ENCODE measurements at places on chromosomes 7 and 10.

DNA sequence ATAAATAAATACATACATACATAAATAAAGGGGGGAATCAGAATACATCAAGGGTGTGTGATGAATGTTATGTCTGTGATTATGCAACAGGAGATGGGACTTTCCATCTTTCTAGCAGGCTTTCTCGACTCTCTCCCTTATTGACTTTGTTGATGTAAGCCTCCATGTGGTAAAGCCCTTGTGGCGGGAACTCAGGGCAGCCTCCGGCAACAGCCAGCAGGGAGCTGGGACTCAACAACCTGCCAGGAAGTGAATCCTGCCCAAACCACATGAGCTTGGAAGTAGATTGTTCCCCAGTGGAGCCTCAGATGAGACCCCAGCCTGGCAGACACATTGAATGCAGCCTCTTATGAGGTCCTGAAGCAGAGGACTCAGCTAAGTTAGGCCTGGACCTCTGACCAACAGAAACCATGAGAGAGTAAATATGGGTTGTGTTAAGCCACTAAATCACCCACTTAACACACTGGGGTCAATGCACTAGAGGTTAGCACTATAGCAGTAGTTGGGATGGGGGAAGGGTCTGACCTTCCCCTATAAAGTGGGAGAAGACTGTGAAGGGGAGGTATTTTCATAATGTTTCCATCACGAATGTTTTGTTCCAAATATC lies 104.0 kb downstream of the JCAD start:
- peak; percentile 40 for DNase-seq

DNA sequence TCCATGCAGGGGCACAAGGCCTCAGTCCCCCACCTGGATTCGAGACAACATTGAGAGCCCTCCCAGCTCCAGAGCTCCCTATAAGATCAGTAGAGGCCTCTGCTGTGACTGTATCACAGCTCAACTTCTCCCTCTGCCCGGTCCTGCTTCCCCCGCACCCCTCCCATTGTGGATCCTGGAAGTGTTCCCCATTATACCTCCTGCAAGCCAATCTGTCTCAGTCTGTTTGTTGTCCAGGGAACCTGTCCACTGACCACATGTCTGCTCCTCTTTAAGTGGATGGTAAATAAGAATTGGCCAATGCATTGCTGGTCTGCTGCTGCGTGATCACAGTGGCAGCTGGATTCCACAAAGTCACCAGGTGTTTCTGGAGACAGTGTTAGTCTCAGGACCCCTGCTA lies 259.7 kb upstream of the HABP2 start:
- no peak for DNase-seq

- peak; percentile 23 for DNase-seq
These were observed 71.2 kb downstream of the MINPP1 start for GRCh38 chr10:87575851-87576250.

GRCh38 chr10:21521751-21522533 lies 3.5 kb downstream of the SKIDA1 start:
- DNase-seq = no peak

DNA sequence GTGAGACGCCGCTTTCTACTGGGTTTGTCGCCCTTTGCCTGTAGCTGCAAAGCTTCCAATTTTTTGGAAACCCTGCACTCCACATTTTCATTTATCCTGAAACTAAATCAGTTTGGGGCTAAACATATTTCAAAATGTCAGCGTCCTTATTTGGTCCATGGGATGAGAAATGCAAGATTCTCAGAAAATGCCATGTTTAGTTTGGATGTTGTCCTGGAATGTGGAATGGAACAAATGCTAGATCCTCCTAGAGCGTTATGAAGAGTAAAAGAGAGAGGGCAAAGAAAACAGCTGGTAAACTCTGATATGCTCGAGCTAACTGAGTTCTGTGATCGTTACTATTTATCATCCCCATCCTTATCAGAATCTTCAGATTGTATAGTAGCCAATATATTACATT lies 236.9 kb downstream of the KLF6 start:
- no peak for DNase-seq

DNA sequence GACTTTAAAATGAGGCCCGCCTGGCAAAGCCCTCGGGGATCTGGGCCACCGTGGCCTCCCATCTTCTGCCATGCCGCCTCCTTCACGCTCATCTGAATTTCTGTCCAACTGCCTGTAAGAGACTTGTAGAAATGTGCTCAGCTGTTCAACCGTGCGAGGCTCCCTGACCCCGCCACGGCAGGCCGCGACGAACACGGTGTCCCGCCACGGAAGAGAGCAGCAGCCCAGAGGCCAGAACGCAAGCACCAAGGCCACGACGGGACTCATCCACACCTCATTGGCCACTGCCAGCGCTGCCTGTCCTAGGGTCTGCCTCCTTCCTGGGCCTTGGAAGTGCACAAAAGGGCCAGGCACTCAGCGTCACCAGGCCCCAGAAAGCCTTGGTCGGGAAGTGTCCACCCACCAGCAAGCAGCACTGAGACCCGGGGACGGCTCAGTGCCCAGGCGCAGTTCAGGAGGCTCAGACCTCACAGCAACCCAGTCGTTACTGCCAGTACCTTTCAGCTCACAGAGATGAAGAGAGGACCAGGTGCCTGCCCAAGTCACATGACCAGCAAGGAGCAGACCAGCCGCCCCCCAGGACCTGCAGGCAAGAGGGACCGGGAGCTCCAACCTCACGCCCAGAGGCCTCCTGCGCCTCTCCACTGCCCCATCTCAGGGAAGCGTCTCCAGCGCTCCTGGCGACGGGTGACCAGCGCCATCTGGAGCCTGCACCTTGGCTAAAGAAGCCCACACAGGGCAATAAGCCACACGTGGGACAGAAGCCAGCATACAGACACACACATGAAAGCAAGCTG lies 85.9 kb downstream of the MAD1L1 start:
- no peak for DNase-seq

- peak; percentile 10 for DNase-seq
These were observed 953.3 kb downstream of the XPNPEP1 start for GRCh38 chr10:108970016-108970415.

GRCh38 chr7:101586078-101586905 lies 42.8 kb downstream of the MYL10 start:
- DNase-seq = no peak

DNA sequence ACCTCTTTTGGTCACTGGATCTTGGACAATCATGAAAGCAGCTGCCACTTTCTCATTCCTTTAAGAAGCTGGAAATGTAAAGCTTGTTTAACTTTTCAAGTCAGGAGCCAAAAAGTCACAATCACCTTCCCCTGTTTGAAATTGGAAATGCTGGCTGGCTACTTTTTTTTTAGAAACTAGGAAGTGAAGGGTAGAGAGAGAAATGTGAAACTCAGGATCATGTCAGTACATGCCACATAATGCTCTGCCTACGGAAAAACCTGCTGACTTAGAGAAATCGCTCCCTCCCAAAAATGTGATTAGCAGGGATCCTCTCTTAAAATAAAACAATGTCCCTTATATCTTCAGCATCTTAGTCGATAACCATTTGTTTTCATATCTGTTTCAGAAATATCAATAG lies 188.4 kb upstream of the C7orf33 start:
- DNase-seq = no peak

DNA sequence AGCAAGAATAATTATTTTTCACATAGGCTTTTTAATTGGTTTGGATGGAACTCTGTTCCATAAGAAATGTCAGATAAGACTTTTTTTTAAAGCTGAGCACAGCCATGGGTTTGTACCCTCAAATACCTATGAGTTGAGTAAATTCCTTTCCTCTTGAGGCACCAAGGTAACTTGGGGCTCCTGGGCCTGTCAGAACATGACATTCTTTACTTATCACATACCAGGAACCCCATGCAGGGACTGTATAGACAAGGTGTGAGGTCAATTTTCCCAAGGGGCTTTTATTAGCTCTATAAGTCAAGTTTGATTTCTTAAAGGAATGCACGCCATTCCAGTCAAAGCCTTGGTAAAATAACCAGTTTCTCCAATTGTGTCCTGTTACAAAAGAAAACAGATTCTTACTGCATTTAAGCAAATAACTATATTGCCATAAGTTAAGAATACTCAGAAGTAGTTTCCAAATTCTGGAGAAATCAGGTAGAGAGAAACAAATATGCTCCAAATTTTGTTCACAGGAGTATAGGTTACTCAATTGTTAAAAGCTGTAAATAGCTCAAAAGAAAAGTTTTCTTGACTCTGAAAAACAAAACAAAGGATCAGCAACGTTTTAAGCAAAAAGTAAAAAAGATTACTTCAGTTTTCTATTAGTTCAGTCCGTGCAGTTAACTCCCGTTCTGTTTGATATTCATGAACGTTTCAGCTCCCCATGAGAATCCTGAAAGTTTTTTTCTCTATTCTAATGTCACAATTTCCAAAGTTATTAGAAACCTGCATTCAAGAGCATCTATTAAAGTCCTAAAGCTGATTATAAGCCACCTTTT lies 167.5 kb upstream of the NAMPT start:
- DNase-seq = no peak

GRCh38 chr7:98470485-98471240 lies 69.8 kb upstream of the BAIAP2L1 start:
- no peak for DNase-seq

GRCh38 chr7:118572604-118573003 lies 348.1 kb downstream of the ANKRD7 start:
- DNase-seq = no peak

- no peak for DNase-seq
These were observed 7.5 kb downstream of the NRP1 start for GRCh38 chr10:33326933-33327332.

DNA sequence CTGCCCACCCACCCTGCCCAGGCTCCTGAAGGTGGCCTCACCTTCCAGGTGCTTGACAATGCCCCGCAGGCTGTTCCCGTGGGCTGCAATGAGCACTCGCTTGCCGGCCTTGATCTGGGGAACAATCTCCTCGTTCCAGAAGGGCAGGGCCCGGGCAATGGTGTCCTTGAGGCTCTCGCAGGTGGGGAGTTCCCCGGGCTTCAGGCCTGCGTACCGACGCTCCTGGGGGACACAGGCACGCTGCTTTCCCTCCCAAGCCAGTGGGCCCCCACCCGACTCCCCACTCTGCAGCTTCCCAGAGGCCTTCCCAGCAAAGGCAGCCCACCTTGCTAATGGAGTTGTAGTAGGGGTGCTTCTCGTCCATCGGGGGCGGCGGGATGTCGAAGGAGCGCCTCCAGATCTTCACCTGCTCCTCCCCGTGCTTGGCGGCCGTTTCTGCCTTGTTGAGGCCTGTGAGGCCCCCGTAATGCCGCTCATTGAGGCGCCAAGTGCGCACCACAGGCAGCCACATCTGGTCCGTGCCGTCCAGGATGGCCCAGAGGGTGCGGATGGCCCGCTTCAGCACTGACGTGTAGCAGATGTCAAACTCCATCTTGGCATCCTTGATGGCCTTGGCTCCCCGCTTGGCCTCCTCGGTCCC lies 456 bp downstream of the PGAM2 start:
- no peak for DNase-seq

DNA sequence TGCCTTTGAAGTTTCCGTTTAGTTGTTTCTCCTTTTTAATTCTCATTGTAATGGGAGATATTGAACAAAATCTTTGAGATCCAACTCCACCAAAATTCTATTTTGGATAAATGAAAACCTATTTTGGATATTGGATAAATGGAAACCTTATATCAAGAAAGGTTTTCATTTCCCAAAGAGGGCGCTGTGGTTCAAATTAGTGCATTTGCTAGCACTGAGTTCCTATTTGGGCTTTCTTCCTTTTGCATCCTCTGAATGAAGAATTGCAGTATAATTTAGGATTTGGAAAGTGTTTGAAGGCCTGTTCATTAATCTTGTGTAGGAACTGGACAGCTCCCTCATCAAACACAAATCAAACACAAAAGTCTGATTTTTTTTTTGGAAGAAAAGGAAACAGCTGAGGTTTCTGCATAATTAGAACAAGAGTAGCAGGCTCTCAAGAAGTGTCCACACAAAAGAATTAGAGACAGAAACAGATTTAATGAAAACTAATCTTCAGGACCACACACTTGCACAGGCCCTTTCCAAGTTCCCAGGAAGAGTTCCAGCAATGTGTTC lies 80.8 kb upstream of the KLF14 start:
- peak; percentile 52 for DNase-seq

DNA sequence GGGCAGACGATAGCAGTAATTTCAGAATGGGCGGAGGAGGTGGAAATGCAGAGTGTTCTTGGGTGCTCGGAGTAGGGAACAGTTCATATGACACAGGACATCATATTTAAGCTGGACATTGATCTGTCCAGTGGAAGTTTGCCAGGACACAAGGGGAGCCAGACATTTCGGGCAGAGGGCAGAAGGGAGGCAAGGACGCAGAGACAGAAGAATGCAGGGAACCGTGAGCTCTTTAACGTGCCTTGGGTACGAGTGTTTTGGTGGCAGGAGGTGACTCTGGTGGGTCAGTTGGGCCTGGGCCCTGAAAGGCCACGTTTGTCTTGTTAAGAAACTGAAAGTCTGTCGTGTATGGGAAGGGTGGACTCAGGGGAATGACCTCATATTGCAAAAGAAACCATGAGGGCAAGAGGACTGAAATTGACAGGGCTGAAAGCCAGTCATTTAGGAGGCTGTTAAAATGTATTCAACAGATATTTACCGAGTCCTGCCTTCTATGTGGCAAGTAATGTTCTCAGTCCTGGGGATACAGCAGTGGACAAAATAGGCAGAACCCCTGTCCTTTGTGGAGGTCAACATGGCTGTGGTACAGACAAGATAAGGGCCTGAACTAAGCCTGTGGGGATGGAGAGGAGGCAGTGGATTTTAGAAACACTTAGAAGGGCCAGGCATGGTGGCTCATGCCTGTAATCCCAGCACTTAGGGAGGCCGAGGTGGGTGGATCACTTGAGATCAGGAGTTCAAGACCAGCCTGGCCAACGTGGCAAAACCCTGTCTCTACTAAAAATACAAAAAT lies 2.2 kb downstream of the OPTN start:
- DNase-seq = peak; percentile 68
